ENCODE measurements at places on chromosomes 13 and 19.

DNA sequence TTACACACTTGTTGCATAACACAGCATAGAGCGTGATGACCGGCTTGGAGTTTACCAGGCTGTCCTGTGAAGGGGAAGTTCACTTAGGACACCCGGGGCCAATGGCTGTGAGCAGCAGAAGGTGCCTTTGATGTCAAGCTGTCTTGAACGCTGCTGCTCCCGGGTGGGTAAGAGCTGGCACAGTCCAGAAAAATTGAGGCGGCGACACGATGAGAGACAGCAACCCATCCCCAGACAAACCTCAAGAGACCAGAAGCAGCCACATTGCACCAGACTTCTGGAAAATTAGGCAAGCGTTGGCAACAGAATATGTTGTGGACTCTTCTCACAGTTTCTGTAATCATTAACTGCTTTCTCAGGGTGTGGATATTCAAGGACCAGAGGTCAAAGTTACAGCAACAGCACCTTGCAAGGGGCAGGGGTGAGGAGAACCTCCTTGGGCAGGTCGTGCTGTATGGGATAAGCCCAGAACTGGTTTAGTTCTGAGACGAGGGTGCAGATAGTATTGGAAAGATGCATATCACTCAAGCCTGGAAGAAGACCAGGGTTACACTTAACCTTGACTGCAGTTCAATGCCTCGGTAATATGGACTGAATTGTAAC lies 10.1 kb downstream of the NFILZ start:
- peak; percentile 55 for DNase-seq

DNA sequence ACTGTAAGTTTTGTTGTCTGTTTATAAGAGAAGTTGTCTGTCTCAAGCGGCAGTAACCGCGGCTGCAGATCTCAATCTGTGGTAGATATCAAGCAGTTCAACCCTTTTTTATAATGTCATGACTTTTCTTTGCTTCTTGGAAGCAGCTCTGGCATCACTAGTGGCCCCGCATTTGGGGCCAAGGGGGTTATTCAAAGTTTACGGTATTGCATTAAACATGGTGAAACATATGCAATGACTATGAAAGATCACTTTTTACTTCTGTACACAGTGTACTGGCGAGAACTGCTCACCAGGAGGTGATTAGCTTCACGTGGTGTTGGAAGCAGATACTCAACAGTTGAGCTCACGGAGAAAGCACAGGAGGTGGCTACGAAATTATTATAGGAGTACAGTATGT lies 4.6 kb upstream of the FFAR3 start:
- no peak for DNase-seq

- DNase-seq: no peak
Measured at GRCh38 chr13:67369895-67370660, 139.9 kb upstream of the PCDH9 start.

DNA sequence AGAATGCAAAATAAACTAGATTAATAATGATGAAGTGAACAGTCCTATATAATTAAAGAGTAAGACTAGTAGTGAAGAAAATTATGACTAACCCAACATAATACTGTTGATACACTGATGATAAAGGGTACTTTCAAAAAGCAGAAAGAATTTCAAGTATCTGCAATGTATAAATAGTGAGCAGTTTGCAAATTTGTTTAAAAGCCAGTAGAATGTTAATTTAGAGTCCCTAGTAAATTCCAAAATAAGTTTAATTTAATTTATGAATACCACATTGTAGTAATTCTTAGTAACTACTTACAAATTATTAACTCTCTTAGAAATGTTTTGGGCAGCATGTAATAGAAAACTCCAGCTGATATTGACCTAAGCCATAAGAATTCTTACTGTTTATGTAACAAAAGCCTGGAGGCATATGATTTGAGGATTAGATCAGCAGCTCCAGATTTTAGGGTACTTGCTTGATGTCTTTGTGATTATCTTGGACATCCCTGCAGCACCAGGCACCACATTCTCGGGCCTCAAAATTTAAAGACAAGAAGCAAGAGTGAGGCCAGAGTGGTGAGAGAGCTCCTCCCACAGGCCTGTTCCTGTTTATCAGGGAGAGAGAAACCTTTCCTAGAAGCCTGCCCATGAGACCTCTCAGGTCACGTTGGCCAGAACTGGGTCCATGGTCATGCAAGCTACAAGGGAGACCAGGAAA lies 67.6 kb upstream of the TDRD3 start:
- peak; percentile 76 for DNase-seq

DNA sequence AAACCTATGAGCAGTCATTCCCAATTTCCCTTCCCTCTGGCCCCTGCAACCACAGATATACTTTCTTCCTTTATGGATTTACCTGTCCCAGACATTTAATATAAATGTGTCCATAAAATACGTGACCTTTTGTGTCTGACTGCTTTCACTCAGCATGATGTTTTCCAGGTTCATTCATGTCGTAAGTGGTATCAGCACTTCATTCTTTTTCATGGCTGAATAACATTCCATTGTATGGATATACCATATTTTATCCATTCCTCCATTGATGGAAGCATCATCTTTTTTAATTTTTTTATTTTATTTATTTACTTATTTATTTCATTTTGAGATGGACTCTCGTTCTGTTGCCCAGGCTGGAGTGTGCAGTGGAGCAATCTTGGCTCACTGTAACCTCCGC lies 8.0 kb upstream of the PPP6R1 start:
- no peak for DNase-seq

- no peak for DNase-seq
Measured at GRCh38 chr19:52600639-52601024, 30.5 kb downstream of the ZNF701 start.

GRCh38 chr13:102548811-102549210 lies 48.0 kb upstream of the TPP2 start:
- no peak for DNase-seq

GRCh38 chr19:1618157-1619093 lies 13.2 kb upstream of the UQCR11 start:
- peak; percentile 37 for DNase-seq

DNA sequence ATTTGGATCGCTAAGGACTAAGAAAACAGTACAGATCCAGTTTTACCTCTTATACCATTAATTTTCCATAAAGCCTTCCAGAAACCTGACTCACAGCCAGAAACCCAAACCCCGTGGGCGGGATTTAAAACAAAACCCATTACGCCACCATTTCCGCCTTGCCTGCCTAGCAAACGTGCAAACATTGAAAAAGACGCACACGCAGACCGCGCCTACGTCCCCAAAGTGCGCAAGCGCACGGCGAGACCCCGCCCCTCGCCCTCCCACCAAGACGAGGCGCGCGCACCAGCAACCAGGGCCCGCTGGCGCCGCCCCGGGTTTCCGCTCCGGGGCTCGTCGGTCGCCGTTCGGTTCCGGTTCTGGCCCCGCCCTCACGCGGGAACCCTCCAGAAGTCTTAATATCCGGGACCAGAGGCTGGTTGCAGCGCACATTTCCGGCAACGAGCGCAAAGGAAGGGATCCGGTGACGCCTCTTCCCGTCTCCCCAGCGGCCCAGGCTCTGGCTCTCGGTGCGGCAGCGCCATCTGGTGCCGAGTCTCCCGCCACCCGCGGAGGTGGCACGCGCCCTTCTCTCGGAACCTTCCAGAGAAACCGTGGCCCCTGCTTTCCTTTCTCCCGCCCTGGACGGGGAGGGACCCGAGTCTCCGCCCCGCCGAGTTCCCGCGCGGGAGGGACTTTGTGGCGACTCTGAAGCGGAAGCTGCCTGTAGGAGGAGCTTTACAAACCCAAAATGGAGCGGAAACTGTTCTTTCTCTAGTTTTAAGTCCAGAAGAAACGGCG lies 256.9 kb upstream of the STARD13 start:
- DNase-seq: peak; percentile 93

DNA sequence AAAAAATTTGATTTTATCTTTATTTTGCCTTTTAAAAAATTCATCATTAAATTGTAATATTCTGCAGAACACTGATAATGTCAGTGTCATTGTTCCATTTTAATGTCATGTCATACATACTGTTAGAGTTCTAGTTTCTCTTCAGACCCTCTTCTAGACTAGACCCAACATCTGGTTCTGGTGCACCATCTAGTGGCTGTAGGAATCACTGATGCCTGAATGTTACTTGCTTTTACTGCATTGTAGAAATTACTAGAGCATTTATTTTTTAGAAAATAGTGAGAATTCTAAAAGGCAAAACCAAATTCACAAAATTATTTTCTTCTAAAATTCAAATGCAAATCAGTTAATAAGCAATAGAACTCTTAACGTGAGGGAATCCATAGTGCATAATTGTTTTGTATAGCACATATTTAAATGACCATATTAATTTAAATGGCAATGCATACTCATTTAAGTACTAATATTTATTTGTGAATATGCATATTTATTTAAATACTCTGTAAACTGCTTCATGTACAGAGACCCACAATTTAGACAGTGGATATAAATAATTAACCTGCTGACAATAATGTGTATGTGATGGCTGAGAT lies 425.7 kb downstream of the KLF12 start:
- DNase-seq: peak; percentile 86

GRCh38 chr13:91567485-91568207 lies 169.2 kb downstream of the GPC5 start:
- DNase-seq: no peak

DNA sequence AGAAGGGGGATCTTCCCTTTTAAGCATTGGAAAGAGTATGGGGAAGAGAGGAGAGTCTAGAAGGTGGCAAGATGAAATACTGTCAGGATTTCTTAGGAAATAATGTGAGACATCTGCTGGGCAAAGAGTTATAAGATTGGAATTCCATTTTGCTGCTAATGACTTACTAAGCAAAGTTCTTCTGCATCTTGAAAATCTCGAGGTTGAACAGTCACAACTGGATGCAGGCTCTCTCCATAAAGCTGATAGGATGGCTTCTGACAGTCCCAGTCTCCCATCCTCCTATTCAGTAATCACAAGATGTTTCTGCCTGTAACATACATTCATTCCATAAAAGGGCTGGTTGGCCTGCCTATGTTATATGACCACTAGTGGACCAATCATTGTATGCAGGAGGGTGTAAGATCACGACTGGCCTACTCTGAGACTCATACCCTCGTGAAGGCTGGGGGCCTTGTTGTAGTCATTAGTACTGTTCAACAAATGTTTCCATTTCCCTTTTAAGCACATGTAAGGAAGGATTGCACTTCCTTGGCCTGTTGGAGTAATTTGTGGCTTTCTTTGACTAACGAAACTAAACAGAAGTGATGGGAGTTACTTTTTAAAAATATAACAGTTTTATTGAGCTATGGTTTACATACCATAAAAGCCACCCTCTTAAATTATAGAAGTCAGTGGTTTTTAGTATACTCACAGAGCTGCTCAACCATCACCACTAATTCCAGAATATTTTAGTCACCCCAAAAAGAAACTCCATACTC lies 45.0 kb upstream of the TDRD3 start:
- DNase-seq: no peak

GRCh38 chr13:78198419-78198818 lies 279.8 kb upstream of the EDNRB start:
- no peak for DNase-seq

DNA sequence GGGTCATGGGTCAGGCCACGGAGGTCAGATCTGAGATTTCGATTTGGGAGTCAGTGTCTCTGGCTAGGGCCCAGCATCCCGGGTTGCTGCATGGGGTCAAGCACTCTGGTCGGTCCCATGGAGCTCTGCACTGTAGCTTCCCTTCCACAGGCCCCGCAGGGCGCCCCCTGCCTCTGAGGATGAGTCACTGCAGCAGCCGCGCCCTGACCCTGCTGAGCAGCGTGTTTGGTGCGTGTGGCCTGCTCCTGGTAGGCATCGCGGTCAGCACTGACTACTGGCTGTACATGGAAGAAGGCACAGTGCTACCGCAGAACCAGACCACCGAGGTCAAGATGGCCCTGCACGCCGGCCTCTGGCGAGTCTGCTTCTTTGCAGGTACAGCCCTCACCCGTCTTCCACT lies 3.6 kb downstream of the CACNG7 start:
- DNase-seq: no peak

- DNase-seq: no peak
Measured at GRCh38 chr19:10361569-10362011, 18.8 kb downstream of the TYK2 start.

DNA sequence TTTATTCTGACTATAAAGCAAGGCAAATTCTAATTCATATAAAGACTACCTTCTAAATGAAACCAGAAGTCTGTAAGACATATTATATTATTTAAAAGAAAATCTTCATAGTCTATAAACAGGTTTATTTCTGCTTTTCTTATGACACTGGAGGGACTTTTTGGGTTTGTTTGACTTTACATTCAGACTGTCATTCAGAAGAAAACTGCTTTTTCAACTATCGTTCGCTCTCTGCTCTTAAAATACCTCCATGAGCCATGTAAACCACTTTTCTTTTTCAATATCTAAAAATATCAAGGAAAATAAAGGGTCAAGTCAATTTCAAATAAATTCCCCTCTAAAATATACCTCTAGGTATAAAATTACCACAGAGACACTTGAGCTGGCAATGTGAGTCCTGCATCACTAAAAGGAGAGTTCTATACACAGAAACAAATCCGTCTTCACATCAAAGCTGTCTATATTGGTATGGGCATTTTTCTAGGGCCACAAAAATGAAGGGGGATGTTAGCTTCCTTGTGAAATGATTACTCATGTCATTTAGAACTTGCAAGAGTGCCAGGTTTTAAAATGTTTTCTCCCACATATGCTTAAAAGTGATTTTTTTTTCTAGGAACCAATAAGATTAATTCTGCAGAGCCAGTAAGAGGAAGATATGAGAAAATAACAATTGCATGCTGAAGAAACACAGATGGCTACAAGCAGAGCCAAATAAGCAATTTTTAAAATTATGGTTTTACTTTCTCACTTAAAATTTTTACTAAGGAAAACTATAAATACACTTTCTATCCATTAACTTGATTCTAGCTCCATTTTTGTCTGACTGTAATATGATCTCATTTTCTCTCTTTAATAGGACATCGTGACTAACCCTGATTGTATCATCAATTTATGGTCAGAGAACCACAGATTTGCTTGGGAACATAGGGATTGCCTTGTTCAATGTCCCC lies 181.8 kb downstream of the TBC1D4 start:
- DNase-seq: no peak

DNA sequence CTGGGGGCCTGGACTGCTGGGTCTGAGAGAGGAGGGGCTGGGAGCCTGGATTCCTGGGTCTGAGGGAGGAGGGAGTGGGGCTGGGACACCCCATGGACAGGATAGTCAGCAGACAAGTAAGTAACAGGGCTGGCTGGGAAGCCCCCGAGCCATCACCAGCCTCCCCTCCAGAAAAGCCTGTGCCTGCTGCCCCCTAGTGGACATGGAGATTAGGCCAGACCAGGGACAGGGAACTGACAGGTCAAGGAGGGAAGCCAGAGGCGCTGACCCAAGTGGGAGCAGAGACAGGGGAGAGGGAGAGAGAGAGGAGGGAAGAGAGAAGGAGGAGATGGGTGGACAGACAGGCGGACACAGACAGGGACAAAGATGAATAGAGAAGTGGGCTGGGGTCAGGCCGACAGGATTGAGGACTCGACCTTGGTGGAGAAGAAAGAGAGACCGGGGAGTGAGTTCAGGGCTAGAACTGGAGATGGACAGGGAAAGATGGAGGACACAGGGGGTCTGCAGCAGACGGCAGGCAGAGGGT lies 6.7 kb upstream of the ERFL start:
- peak; percentile 56 for DNase-seq
